Activated CD8-positive, alpha-beta memory T cell treated with anti-CD3 and anti-CD28 coated beads for 1 hour (primary cell): ENCODE measurements at places on chromosomes 13 and 19.

GRCh38 chr13:64234255-64234654 is 2818.6 kb upstream of the PCDH20 start:
- DNase-seq, result no peak

DNA sequence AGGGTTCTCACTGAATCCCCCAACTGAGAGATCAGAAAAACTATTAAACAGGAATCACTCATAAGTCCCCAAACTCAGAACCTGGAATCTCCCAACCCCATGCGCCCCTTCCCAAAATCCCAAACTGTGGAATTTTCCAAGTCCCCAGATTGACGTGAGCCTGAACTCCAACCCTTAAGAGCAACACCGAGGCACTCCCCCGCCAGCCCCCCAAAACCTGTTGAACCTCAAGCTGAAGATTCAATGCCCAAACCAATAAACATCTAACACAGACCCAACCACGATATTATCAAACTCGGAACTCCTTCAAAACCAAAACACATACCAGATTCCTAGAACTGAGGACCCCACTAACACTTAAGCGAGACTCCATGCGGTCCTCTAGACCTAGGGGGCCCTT is 599 bp downstream of the IZUMO1 start:
- DNase-seq, result no peak

DNA sequence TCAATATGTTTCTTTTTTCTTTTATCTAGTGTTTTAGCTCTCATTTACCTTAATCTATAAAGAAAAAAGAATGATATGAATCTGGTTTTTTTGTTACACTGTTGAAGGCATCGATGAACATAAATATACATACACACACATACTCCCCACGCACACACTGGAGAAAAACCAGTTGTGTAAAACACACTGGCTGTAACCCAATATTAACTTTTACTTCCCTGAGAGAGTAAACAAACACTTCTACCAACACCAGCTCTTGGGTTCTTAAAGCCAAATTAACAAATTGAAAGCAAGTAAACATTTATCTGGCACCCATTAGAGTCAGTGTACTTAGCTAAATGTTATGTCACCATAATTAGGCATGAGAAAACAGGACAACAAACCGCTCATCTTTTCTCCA is 145.7 kb downstream of the ABCC4 start:
- DNase-seq, result no peak

DNA sequence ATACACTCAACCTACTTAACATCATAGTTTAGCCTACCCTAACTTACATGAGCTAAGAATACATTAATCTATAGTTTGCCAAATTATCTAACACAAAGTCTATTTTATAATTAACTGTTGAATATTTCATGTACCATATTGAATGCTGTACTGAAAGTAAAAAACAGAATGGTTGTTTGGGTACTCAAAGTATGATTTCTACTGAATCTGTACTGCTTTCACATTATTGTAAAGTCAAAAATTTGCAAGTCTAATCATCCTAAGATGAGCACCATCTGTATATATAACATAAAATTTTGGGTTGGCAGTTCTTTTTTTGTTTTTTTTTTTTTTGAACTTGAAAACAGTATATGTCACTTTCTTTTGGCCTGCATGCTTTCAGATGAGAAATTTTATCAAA is 1212.6 kb downstream of the SLITRK5 start:
- DNase-seq, result no peak
